ENCODE measurements at places on chromosomes 1 and 21.
A peak's percentile ranks its signal among the peaks of the same experiment; 100 is the strongest.

DNA sequence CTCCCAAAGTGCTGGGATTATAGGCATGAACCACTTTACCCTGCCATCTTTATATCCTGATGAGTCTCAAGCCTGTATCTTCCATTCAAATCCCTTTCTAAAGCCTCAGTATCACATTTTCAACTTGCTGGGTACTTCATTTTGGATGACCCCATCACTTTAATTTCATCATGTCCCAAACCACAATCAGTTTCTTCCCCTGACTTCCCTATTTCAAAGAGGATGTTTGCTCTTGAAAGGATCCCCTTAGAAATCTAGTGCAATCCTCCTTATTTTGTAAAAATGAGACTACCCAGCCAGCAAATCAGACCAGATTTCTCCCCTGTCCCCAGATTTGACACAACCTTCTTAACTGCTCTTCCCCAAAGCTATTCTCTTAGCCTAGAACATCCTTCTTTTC, 7.0 kb upstream of the TRIT1 start:
- DNase-seq, result no peak

DNA sequence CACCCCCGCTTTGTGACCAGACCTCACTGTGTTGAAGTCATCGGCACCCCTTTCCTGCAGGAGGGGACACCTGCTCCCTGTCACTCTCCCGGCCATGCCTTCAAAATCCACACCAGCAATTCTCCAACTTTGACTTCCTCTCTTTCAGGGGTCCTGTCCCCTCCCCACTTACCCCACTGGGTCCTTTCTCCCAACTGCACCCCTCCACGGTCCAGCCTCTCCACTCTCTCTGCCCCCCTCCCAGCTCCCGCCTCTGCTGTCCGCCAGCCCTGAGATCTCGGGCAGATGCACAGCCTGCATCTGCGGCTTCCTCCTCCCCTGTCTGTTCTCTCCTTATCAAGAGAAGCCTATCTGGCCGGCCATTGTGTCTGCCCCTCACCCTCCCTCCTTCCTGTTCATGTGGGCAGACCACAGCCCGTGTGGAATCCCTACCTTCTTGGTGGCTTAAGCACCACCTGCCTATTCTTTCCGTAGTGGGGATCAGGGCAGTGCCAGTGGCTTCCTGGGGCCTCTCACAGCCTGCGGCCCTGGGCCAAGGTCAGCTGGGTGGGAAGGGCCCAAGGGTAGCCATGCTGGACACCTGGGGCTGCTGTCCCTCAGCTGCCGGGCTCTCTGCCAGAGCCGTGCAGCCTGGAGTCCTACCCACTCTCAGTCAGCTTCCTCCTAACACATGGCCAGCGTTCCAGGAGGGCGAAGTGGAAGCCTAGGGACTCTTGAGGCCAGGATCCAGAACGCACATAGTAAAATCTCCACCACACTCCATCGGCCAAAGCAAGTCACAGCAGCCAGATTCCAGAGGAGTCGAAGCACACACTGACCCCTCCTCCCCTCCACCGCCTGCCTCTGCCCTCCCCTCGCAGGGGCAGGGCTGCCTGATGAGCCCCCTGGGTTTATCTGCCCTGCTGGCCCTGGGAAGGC, 5.1 kb upstream of the HES4 start:
- DNase-seq, result no peak

GRCh38 chr1:6126521-6127067, 53.5 kb downstream of the CHD5 start:
- no peak for DNase-seq

GRCh38 chr1:164767752-164768402, 208.9 kb downstream of the PBX1 start:
- DNase-seq, result no peak

DNA sequence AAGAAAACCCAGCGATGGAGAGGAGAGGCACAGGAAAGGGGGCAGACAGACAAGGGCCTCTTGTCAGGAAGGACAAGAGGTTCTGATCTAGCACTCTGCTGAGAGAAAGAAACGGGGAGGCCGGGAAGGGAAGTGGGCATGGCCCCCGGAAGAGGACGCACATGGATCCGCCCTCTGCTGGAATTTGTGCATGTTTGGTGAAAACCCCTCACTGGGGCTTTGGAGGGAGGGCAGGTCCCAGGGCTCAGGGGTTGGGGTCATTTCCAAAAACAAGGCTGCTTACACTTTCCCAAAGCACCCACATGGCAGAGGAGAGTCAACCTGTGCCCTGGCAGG, 32.4 kb upstream of the ECE1 start:
- no peak for DNase-seq

DNA sequence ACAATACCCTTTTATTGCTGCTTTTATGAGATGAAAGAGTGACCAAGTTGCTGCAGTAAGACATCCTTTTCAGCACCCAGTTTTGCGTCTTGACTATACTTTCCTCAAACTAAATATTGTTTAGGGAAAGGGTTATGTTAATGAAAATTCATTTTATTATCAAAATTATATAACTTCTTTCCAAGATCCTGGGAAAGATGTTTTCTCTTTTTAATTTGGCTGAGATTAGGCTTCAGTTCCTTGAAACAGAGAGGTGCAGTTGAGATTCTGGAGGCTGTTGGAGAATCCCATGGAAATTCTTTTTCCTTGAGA, 91.6 kb upstream of the KCNA3 start:
- DNase-seq, result no peak

- DNase-seq, result no peak
Measured at GRCh38 chr1:82464362-82465001, 663.7 kb downstream of the ADGRL2 start.

GRCh38 chr1:85544689-85545215, 35.8 kb upstream of the CCN1 start:
- DNase-seq, result no peak

DNA sequence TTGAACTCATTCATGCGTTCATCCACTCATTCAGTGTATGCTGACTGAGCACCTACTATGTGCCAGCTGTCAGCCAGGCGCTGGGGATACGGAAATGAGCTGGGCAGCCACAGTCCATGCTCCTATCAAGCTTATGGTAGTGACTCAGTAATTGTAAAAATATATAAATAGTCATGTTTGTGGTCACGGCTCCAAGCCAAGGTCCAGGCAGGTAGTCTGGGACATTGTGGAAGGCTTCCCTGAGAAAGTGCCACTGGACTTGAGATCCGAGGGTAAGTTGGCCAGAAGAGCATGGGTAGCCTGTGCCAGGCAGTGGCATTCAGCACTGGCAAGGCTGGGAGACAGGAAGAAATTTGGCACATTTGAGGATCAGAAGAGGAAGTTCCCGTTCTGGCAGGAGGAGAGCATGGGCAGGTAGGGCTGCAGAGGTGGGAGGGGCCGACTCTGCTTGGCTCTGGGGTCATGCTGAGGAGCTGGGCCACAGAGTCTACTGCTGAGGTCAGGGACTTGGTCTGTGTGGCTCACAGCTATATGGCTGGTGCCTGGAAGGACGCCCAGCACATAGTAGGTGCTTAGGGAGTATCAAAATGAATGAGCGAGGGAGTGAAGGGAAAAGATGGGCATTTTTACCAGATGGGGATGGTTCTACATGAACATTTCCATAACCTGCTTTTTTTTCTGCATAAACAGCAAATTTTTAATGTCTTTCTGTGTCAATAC, 6.9 kb downstream of the PTPRF start:
- no peak for DNase-seq

GRCh38 chr21:46035809-46036695, 54.5 kb downstream of the COL6A1 start:
- no peak for DNase-seq

DNA sequence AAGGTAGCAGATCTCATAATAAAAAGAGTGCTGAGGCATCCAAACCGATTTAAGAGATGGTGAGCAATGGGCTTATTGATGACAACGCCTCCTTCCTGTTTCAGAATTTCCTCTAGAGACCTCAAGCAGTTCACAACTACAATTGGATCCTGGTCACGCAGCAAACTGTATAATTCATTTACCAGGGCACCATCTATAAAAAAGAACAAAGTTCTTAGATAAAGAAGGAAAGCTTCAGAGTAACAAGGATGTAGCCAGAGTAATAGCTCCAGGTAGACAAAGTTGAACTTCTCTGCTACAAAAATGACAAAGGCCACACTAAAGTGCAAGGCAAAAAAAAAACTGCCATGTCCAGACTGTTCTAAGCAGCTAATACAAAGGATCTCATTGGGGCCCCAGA, 3.4 kb downstream of the AP4B1 start:
- DNase-seq, result no peak

GRCh38 chr1:207256869-207257268, 64.6 kb upstream of the CD55 start:
- DNase-seq, result no peak

GRCh38 chr1:234597894-234598293, 12.1 kb downstream of the IRF2BP2 start:
- peak; percentile 67 for DNase-seq

DNA sequence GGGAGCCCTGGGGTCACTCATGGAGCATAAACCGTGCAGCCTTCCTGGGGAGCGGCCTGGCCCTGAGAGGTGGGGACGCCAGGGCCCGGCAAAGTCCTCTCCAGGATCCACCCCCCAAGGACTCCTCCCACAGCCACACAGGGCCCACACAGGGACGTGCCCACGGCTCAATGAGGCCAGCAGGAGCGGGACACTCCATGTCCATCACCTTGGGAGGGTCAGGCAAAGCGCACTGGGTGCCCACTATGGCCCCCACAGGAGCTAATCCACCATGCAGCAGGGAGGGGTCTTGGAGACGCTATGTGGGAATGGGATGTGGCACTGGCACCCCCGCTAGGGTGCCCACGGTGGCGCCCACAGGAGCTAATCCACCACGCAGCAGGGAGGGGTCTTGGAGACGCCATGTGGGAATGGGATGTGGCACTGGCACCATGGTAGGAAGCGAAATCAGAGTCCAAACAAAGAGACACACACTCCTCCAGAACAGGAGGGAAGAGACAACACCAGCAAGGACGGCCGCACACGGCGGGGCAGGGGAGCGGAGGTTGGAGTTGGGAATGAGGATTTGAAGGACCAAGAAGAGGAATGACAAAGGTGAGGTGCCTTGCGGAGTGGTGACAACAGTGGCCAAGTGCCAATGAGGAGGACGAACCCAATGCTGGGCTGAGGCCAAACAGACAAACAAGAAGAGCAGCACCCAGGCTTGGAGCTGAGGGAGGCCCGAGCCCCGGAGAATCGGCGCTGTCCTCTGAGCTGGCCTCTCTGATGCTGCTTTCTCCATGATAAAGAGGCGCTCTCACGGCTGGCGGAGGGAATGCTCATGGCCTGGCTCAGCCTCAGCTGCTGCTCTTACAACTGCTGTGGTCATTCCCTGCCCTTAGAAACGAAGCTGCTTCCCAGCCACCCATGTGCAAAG, 18.1 kb upstream of the SLC19A1 start:
- no peak for DNase-seq

GRCh38 chr1:11519629-11520031, 40.7 kb downstream of the DISP3 start:
- no peak for DNase-seq

DNA sequence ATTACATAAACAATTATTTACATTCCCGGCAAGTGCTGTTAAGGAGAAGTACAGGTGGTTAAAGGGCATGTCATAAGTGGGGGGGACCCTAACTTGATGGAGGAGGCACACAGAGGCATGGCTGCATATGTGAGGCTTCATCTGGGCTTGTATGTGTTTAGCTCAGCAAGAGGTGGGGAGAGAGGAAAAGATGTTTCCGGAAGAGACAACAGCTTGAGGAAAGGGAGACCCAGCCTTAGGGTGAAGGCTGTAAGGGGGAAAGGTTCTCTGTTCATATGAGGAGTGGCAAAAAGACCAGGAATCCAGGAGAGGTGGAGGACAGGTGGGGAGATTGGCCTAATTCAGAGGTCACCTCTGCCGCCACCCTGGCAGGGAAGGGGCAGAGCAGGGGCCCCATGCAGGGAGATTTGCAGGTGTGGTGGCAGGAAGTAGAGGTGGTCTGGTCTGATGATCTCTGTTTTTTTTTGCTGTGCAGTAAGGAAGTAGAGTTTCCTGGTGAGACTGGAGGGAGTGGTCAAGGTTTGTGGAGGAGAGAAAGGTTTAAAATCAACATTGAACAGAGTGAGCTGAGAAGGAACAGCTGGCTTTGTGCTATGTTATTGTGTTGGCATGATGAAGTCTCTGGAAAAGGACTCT, 9.0 kb downstream of the TRAF5 start:
- no peak for DNase-seq

GRCh38 chr1:71755441-71755840, 526.9 kb downstream of the NEGR1 start:
- no peak for DNase-seq

DNA sequence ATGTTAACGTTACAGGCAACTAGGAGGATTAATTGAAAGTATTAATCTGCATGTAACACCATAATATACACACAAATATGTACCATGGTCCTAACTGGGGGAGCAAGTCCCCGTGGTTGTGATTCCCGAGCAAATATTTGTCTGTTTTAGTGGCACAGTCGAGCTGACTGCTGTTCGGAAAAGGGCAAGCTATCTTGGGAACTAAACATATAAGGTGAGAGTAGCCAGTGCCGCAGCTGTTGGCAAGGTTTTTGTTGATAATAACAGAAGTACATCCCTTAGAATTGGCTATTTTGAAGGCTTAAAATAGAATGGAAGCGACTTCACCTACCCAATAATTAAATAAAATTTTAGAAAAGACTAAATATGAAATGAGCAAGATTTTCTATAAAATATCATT, 45.5 kb downstream of the UCHL5 start:
- no peak for DNase-seq

- no peak for DNase-seq
Measured at GRCh38 chr1:85708829-85709227, 595 bp upstream of the ZNHIT6 start.

- no peak for DNase-seq
Measured at GRCh38 chr1:154478639-154479038, 23.4 kb upstream of the TDRD10 start.

- DNase-seq, result peak; percentile 64
Measured at GRCh38 chr1:41917835-41918449, 780 bp downstream of the HIVEP3 start.

- no peak for DNase-seq
Measured at GRCh38 chr1:200780545-200781369, 42.1 kb downstream of the CAMSAP2 start.

DNA sequence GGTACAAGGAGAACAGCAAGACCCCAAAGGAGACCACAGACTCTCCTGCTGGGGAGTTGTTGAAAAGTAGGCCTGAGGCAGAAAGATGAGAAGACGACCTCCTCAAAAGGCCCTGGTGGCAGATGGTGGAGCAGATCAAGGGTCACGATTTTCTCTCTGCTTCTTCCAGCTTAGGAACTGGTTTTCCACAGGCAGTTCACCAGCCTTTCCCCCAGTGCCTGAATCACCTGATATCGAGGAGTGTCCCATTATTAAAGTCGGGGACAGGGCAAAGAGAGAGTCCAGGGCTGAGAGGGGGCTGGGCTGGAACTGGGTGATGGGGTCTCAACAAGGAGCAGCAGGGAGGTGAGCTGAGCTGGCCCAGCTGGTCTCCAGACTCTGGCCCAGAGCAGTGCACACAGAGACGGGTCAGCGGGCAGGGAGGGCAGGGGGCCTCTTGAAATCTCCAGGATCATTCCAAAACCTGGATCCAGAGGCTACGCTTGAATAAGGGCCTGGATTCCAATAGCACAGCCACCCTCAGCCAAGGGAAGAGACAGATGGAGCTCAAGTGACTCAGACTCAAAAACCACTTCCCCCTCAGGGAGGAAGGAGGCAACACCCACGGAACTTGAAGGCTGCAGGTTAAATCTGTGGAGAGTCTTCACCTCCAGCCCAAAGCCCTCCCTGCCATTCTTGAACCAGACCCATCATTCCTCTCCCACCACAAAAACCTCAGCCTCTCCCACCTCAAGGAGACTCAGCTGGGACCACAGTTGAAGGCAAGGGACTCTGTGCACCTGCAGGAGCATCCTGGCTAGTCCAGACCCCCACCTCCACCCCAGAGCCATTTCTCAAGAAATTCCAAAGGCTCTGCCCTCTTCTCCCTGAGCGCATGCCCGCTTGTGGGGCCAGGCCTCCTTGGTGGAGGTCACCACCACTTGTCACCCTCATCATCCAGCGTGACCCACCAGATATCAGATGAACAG, at the start of gene S100A5:
Gene S100A5, minus strand, starts transcription at position 541 of the 968 bp plus-strand sequence. CDS start 743 bp downstream, outside the sequence.
- peak; percentile 67 for DNase-seq

All from activated T-cell treated with anti-CD3 and anti-CD28 coated beads, Interleukin-2, amount 50 U/mL, for 48 hours (primary cell).